ENCODE measurements at places on chromosomes 4 and X.

- no peak for DNase-seq
These were observed 24.5 kb upstream of the TSR2 start for GRCh38 chrX:54415534-54416350.

GRCh38 chr4:181701214-181701613 lies 542.0 kb upstream of the TENM3 start:
- no peak for DNase-seq

DNA sequence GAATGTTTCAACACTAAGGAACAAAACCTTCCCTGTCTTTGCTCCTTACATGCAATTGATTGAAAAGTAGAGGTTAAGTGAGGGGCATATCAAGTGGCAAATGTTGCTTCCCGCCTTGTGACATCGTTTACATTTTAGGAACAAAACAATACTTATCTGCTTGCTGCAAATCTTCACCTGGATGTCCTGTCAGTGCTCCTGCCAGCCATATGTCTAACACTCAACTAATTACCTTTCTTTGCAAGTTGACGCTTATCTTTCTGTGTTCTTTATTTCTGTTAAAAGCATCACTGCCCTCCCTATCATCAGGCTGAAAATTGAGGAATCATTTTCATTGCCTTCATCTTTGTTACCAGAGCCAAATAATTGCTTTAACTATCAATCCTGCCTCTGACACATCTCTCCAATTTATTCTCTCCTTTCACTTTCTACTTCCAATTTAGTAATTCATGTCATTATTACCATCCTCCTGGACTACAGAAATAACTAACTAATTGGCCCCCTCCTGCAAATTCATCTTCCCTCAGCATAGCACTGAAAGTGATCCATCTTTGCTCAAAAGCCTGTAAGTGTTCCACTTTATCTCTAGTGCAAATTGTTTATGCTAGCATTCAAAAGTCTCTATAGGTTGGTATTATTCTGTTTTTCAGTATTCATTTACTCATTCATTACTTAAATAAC lies 298.7 kb upstream of the ATOH1 start:
- DNase-seq = no peak

- no peak for DNase-seq
These were observed 46.4 kb downstream of the ASMT start for GRCh38 chrX:1661048-1661921.

DNA sequence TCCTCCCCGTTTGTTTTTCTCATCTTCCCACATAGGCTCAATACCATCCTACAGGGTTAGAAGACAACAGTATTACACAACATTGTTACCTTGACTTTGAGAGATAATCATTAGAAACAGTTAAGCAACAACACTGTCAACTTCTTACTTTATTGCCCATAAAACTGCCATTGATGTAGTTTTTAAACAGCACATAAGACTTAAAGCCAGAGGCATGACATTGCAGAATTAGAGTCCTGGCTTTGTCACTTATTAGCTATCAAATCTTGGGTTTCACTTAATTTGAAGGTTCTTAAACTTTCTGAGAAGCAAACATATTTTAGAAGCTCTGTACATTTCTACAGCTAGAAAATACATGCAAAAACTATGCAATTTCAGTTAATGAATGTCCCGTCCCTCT lies 41.8 kb downstream of the EIF4E start:
- no peak for DNase-seq

DNA sequence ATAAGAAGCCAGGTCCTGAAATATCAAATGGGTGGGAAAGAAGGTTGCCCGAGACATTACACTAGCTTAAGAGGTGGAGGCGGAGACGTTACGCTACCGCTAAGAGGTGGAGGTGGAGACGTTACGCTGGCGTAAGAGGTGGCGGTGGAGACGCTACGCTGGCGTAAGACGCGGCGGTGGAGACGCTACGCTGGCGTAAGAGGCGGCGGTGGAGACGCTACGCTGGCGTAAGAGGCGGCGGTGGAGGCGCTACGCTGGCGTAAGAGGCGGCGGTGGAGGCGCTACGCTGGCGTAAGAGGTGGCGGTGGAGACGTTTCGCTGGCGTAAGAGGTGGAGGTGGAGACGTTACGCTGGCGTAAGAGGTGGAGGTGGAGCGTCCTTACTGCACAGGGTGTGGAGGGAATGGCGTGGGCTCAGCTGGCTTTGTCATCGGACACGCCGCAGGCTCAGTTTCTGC lies 12.8 kb downstream of the CYP4V2 start:
- DNase-seq = no peak

DNA sequence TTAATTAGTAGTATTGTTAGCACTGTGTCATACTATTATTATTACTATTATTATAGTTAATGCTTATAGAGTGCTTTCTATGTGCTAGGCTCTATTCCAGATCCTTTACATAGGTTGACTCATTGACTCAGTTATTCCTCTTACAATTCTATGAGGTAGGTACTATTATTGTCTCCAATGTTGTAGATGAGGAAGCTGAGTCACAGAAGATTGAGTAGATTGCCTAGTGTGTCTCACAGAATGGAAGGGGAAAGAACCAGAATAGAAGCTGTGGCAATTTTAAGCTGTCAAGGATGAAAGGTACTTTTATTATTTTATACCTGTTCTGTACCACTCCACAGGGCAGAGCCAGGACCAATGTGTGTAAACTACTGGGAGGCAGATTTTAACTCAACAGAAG lies 1.9 kb upstream of the TCEAL1 start:
- no peak for DNase-seq

DNA sequence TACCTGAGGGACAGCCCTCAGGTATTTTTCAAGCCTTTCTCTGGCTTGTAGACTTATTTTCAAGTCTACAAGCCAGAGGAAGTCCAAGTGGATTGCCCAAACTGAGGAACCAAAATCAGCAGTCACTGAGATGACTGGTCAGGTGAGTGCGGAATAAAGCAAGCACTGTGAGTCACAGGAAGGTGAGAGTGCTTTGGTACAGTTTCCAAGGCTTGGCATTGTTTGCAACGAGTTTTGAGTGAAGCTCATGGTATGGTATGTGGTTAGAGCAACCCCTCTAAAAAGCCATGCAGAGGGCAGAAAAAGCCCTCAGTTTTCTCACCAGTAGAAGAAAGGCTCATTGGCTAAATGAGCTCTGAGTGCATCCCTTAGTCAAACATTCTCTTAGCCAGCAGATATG lies 112.8 kb upstream of the EOLA2 start:
- DNase-seq = no peak

- DNase-seq = no peak
These were observed 42.6 kb upstream of the HAND2 start for GRCh38 chr4:173572493-173573129.

GRCh38 chrX:13750204-13750603 lies 15.7 kb downstream of the OFD1 start:
- DNase-seq = no peak

DNA sequence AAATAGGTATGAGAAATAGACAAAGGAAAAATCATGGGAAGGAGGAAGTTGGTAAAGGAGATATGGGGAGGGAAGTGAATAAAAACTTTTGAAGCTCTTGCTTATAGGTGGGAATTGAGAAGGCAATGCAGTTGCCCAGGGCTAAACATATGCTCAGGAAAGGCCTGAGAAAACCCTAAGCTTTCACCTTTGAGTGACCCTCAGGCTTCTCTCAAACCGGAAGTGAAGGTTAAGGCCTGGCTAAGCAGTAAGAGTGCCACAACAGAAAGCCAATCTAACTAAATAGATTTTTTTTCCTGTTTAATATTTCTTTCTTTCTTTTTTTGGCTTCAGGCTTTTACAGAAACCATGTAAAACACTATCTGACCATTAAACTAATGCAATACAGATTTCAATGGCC lies 69.5 kb upstream of the GABRA3 start:
- no peak for DNase-seq

DNA sequence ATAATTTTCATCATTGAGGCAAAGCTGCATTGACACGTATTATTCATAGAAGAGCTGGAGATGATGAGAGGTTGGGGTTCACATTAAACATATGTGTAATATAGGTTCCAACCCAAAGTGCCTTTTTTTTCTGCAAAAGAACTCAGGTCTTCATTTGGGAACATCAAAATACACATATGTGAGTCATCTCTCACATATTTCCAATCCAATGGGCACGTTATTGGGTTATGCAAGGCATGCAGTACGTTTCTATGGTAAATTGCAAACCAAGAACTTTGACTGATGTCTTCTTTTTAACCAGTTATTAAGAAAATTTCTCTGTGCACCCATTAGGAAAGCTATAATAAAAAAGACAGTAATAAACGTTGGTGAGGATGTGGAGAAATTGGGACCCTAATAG lies 150.3 kb upstream of the FAM9B start:
- DNase-seq = no peak

- peak; percentile 40 for DNase-seq
These were observed 28.3 kb downstream of the CYTL1 start for GRCh38 chr4:4990857-4991540.

- DNase-seq = no peak
These were observed 170.0 kb downstream of the RELL1 start for GRCh38 chr4:37516057-37516775.

DNA sequence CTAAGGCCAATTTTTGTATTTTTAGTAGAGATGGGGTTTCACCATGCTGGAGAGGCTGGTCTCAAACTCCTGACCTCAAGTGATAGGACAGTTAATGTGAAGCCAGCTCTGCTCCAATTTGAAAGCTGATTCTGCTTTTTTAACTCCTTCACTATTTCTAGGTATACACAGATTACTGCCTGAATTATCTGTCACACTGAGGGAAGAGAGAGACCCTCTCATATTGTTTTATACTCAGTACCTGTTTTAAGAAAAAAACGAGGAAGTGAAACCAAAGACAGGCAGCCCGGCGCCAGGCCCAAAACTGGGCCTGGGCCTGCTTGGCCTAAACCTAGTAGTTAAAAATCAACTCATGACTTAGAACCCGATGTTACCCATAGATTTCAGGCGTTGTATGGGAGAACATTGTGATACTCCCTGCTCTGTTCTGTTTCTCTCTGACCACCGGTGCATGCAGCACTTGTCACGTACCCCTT lies 1601.5 kb upstream of the PCDH10 start:
- no peak for DNase-seq

GRCh38 chrX:75226280-75226679 lies 47.6 kb upstream of the UPRT start:
- no peak for DNase-seq

DNA sequence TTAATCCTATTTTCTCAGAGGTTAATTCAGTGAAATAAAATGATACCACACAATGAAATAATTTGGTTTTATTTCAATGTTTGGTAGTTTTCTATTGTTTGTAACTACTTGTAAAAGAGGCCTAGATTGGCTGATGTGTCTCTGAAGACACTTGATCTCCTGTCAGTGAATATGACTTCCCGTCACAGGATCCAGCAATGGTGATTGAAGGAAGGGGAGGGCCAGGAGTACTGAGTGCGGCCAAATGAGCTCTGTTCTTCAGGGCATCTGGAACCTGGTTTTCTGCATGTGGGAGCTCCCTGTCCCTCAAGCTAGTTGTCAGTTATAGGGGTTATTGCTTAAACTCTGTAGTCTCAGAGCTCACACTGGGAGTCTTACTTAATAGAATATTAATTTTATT lies 86.5 kb upstream of the OTUD4 start:
- DNase-seq = no peak

- no peak for DNase-seq
These were observed 25.4 kb downstream of the RBPJ start for GRCh38 chr4:26346203-26346620.

GRCh38 chr4:77158487-77158861 lies 1.5 kb downstream of the CCNG2 start:
- no peak for DNase-seq

DNA sequence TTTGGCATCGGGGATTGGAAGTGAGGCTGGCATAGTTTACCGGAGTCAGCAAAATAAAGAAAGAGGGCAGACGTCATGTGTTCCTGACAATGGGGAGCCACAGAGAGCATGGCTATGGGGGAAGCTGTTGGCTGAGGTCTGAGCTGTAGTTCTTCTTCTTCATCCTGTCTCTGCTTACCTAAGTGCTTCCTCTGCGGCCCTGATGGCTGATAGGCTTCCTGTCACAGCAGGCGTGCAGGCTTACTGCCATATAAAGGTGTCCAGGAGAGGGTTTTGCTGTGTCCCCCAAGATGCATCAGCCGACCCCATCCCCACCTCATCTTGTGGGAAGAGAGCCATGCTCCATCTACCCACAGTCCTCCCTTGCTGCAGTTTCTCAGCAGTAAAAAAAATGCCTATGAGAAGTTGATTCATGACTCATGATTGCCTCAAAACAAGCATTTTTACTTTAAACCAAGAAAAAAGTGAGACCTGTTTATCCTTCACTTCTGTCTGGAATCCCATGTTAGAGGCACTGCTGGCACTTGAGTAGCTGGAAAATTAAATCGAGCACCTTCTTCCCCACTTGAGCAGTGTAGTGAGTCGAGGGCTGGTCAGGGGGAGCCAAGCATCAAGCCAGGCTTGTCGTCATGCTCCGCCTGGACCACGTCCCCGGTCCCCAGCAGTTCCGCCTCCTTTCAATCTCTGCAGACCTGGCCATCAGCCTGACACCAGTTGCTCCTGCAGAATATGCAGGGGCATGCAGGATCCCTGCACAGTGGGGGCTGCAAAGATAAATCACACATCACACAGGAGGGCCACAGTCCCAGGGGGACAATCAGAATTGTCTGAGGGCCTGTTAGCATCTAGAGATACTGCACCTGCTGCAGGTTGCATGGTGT lies 237.8 kb downstream of the EVC2 start:
- no peak for DNase-seq

DNA sequence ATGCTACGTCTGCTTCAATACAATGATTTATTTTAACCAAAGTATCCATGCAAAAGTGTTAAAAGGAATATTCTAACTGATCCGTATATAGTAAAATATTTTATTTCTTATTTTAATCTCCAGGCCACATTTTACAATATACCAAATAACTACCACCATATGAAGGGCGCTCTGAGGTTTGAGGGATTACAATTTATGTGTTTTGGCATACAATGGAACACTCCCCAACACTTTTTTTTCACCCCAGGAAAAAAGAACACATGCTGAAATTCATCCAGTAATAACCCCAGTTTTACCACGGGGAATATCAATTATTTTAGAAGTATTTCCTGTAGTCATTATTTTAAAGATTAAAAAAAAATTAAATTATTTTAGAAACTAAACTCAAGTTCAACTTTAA lies 65.4 kb downstream of the APBB2 start:
- no peak for DNase-seq

GRCh38 chrX:109818976-109819375 lies 85.9 kb upstream of the ACSL4 start:
- DNase-seq = no peak

GRCh38 chr4:183370786-183371185 lies 48.6 kb upstream of the CLDN24 start:
- DNase-seq = no peak

GRCh38 chr4:85475631-85476233 lies 782 bp downstream of the ARHGAP24 start:
- no peak for DNase-seq

All from amygdala (tissue), 56 donors.